ENCODE measurements at places on chromosomes 7 and 10.
A peak's percentile ranks its signal among the peaks of the same experiment; 100 is the strongest.

- DNase-seq: no peak
These were observed 11.9 kb downstream of the CHST3 start for GRCh38 chr10:71975871-71976725.

- DNase-seq: peak; percentile 46
These were observed 519 bp downstream of the PITRM1 start for GRCh38 chr10:3172081-3172445.

GRCh38 chr7:17408245-17408903 is 109.9 kb downstream of the AHR start:
- DNase-seq: no peak

DNA sequence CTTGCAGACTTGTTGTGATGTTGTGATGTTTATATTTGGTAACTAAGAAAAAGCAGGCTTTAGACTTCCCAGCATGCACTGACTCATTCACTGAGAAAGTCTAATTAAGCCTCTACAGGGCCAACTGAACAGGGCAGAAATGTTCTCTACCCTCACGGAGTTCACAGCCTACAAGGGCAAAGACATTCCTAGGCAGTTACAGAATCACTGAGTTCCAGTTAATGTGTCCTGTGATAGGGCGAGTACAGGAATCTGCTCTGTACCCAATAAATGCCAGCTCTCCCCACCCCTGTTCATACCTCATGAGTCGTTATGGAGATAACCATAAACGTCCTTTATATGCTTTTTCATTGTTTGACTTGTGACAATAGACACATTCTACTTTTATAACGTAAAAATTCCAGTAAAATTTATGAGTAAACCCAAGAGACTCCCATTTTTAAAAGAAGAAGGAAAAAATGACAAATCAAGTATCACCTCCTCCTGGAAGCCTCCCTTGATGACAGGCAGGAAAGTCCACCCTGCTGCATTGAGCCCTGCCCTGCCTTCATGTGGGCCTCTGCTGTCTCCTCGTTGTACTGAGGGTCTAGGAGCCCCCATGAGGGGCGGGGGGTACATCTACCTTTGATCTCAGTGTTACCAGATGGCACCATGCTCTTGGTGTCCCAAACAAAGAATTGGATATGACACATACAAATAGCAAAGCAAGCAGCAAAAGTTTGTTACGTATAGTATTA is 14.3 kb downstream of the MUC12 start:
- DNase-seq: no peak

DNA sequence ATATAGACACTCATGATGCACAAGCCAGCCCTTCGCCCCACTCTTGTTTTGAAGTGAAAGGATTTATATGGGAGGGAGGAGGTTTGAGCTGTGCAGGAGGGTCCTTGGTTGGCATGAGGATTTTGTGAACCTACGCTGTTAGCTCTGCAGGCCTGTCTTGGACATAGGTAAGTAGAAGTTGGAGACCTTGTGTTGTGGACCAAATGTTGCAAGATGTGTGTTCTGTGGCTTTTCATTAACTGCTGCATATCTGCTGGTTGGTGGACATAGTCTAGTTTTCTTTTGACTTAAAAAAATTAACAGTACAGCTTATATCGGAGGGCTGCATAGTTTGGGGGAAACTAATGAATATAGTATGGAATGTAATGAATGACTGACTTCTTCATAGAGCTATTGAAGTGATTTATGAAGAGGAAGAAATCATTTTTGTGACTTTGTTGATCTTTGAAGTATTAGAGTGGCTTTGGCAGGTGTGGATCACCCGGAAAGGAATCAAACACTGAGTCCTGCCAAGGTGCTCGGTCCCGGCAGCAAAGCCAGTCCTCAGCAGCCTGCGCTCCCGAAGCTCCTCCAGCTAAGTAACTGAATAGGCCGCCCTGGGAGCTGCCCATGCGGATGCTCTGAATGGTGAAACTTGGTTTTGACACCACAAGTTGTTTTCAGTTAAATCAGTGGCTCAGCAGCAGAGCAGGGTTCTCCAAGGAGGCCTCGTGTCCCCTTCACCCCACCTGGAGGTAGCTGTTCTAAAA is 3.2 kb downstream of the MGMT start:
- DNase-seq: no peak

DNA sequence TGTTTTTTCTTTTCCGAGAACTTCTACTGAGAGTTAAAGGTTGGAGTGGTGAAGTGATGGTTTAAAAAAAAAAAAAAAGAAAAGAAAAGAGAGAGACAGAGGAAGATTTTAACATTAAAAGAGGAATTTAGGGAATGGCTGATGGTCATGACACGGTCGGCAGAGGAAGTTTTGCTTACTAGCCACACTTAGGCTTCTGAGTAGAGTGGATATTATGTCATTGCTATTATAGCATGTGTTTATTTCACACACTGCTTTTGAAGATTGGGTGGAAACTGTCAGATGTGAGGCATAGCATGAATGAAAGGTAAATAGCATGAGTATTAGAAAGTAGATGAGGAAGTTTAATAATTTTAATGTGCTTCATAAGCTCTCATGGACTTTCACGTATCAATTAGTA is 2.5 kb downstream of the KAT6B start:
- DNase-seq: no peak

DNA sequence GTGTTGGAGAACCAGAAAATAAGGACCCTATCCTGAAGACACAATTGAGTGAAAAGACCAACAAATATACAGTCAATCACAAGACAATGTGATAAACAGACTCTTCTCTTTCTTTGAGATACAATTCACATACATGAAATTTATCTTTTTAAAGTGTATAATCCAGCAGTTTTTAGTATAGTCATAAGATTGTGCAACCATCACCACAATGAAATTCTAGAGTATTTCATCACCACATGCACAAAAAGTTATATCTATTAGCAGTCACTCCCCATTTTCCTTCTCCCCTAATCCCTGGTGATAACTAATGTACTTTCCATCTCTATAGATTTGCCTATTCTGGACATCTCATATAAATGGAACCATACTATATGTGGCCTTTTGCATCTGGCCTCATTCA is 8.2 kb upstream of the SORBS1 start:
- DNase-seq: no peak

Measured in activated T-helper 9 cell treated with anti-CD3 and anti-CD28 coated beads, Interleukin-2, amount 50 U/mL, for 16 hours (primary cell).